GM12865 (cell line): ENCODE measurements at places on chromosomes 3 and 15.

DNA sequence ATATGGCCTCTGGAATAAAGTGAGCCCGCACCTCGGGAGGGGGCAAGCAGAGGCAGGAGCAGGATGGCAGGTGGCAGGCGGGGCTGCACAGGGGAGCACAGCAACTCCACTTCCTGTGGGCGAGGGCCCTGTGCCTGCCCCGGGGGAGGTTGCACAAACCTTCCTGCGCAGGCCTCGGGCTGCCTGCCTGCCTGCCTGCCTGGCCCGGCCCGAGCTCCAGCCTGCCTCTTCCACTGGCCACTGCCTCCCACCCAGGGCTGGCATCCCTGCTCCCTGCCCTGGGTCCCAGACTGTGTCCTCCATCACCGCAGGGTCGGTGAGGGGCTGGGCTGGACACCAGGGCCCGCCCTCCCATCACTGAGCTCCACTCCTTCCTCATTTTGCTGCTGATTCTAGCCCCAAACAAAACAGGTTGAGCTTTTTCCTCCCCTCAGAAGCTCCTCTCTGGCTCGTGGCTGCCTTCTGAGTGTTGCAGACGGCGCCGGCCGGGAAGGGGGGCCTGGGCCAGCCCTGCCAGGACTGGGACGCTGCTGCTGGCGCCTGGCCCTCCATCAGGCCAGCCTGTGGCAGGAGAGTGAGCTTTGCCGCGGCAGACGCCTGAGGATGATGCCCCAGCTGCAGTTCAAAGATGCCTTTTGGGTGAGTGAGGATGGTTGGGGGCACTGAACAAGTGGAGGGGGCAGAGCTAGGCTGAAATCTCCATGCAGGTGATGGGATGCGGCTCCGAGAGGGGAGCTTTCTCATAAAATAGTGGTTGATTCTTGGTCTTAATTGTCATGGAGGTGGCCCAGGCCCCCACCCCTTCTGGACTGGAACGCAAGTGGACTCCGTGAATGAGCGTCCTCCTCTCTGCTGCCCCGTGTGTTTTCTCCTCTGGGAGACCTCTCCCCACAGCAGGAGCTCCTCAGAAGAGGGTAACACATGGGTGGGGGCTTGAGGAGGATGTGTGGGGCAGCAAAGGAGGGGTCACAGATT, at the start of gene PSTPIP1:
Gene PSTPIP1, plus strand, starts transcription at position 156 of the 975 bp plus-strand sequence. Its CDS starts 448 bp downstream, at position 604.
- DNase-seq, result peak; percentile 81

GRCh38 chr3:123015596-123015995, 12.0 kb downstream of the SEMA5B start:
- no peak for DNase-seq

DNA sequence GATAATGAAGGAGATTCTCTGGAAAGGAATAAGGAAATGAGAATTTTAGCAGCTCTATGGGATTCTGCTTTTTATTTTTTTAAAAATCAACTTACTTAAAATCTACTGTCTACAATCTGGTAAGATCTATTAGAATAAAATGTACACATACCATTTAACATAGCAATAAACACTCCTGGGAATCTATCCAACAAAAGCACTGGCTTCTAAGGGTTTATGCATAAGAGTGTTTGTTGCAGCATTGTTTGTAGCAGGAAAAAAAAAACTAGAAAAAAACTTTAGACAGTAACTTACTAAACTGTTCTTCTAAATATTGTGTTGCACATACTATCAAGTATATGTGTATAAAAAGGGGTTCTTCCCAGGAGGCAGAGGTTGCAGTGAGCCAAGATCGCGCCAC, 15.7 kb upstream of the RBP1 start:
- no peak for DNase-seq

DNA sequence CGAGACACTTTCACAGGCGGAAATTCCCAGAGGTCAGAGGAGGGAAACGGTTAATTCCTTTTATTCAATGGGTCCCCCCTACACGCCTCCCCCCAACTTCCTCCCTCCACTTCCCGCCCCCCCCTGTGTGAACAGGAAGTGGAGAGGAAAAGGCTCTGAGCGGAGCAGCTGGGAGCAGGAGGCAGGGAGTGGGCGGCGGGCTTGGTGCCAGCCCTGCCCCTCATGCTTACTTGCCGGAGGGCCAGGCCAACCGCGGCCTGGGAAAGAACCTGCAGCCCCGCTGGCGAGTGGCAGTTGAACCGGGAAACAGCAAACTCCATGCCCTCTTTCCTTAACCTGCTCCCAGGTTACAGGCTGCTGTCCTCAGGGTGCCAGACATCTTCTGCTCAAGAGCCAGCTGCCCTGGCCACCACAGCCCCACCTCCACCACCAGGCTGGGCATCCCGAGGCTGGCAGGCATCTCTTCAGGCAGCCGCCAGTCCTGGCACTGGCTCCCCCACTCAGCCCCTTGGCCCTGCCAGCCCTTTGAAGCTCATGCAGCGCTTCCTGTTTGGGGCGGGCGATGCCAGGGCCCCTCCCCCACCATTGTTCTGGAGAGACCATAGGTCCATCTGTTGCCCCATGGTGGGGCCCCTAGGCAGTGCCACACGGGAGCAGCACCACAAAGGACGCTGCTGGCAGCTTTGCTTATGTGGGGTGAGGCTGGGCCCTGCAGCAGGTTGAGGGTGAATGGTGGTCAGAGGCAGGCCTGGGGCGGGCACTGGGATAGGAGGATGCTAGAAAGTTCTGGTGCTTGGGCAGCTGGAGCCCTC, 12.9 kb downstream of the VPS18 start:
- DNase-seq, result peak; percentile 46

- DNase-seq, result no peak
These were observed 65.5 kb downstream of the CORO2B start for GRCh38 chr15:68644083-68644904.

GRCh38 chr3:46921871-46922271, 44.4 kb downstream of the PTH1R start:
- DNase-seq, result no peak

DNA sequence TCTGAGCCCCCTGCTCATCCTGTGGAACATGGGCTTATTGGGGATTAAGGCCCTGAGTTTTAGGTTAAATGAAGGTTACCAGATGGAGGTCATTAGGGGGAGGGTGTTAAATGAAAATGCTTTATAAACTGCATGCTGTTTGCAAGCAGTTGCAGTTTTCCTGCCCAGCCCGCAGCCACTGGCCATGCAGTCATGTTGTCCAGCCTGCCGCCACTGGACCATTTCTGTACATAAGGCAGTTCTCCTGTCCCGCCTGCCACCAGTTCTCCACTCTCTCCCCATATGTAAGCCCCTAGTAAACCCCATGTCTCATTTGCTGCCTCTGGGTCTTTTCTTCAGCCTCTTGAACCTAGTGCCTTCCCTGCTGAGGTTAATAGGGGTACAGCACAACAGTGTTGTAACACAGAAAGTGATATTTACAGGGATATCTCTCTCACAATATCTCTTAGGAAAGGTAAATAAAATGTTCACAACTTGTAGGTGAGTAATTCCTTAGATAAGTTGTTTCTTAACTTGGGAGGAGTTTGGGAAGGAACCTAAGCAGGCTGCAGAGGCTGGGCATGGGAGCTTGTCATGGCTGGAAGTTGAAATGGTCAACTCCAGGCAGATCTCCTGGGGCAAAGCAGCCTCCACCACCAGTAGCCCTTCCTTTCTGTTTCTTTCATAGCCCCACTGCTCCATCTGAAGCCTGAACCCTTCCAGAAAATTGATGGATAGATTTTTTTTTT, 148.2 kb downstream of the CMSS1 start:
- no peak for DNase-seq

DNA sequence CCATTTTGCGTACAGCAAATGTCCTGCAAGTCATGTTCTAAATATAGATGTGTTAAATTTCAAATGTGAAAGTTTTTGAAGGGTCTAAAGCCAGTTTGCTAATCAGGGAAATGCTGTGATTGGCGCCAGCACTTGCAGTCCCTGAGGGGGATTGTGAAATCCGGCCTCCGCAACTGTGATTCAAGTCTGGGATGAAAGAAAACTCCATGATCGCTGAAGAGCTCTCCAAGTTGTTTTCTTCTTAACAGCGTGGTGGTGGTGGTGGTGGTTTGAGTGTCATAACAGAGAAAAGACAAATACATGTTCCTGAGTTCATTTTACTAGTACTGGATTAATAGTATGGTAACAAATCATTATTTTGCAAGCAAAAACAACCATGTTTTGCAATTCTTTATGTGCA, 51.8 kb downstream of the MITF start:
- DNase-seq, result no peak

GRCh38 chr15:59694779-59695178, 5.7 kb upstream of the BNIP2 start:
- DNase-seq, result no peak

GRCh38 chr3:165603196-165603595, 234.0 kb downstream of the BCHE start:
- DNase-seq, result no peak

GRCh38 chr15:25529774-25530173, 91.0 kb upstream of the UBE3A start:
- DNase-seq, result no peak

GRCh38 chr15:84981711-84982300, at the start of gene PDE8A:
Gene PDE8A, plus strand, starts transcription at chr15:84981856. Its CDS starts 307 bp downstream, at chr15:84982163.
- peak; percentile 77 for DNase-seq

- no peak for DNase-seq
These were observed 264.8 kb downstream of the ROBO2 start for GRCh38 chr3:77304700-77305021.

- no peak for DNase-seq
These were observed 8.7 kb downstream of the SLC6A6 start for GRCh38 chr3:14411166-14411526.
